Activated CD4-positive, alpha-beta T cell treated with anti-CD3 and anti-CD28 coated beads, Interleukin-2, amount 10 ng/mL, durations not matched to agents 24 days and 14 days (primary cell): ENCODE measurements at places on chromosomes 1 and 21. TPM values are rescaled to one million over a fixed set of nuclear protein-coding genes. Genes with fewer than 3 reads are reported as not detected.

- no peak for DNase-seq
These were observed 82.1 kb upstream of the CCDC190 start for GRCh38 chr1:162942916-162943559.

- no peak for DNase-seq
These were observed 75.0 kb upstream of the ACTRT2 start for GRCh38 chr1:2946291-2946690.

GRCh38 chr1:228356897-228357680, 49.5 kb downstream of the TRIM11 start:
- no peak for DNase-seq

Gene CASQ2
- total RNA-seq, result not detected in 2 replicates

DNA sequence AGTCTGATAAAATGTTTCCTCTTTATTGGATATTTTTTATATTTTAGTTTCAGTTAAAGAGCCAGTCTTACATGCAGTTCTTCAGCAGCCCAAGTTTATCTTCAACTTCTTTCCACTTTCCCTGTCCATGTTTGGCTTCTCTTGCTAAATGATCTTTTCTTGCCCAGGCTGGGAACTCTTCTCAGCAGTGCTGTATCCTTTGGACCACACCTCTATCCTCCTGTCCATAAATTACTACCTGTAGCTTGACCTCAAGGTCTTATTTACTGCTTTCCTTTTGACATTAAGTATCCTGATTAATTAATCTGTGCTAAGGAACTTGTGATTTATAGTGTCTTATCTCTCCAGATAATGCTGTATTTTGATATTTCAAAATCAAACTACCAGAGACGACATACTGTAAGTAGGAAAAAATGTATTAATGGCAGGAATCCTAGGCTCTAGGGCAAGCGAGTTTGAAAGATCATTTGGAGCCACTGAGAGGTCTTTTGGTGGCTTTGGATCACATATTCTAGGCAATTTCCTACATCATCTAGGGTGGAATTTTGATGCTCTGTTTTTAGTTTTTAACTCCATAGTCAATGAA, 20.5 kb upstream of the PDC start:
- DNase-seq, result no peak

GRCh38 chr1:25757846-25758185, 42.2 kb upstream of the SELENON start:
- DNase-seq, result no peak
